ENCODE measurements at places on chromosomes 4 and X.

DNA sequence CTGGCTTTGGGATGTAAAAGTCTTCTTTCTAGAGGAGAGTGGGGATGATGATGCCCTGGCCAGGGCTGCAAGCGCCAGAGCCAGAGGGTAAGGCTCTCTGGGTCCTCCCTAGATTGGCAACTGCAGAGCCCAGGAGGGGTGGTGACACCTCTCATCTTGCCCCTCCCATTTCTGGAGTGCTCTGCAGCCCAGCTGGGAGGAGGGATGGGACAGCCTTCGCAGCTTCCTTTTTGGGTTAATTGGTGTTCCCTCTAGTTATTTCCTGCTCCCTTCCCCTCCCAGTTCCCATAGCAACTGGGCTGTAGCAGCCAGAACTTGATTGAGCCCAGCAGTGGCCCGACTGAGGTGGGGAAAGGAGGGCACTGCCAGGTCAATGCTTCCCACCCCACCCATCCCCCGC, 19.2 kb downstream of the NALF2 start:
- DNase-seq: no peak

DNA sequence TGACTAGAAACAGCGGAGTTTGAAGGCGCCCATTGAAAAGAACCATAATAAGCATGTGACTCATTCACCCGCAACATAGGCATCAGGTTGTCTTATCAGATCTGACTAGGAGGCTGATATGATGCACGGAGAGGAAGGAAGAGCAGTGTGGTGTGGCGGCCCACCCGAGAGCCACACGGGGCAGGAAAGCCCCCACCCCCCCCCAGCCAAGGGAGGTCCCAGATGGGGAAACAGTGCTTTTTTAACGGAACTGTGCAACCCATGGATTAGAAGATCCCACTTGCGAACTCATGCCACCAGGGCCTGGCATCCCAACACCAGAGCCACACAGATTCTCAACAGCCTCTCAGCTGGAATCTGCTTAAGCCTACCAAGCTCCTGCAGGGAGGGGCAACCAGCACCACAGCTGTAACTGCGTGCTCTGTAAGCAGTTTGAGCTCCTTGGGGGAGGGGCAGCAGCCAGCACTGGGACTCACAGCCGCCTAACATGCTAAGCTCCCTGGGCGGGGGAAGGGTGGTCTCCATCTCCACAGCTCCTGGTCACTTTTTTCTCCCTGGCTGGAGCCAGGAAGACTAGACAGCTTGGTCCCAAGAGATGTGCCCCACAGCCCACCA, 466.2 kb downstream of the PDGFC start:
- no peak for DNase-seq

GRCh38 chr4:188005561-188005960, 10.0 kb downstream of the ZFP42 start:
- no peak for DNase-seq

- DNase-seq: no peak
These were observed 47.2 kb downstream of the FGFBP1 start for GRCh38 chr4:15891312-15891711.

- DNase-seq: peak; percentile 44
These were observed 5.7 kb downstream of the EFNB1 start for GRCh38 chrX:68834371-68835103.

DNA sequence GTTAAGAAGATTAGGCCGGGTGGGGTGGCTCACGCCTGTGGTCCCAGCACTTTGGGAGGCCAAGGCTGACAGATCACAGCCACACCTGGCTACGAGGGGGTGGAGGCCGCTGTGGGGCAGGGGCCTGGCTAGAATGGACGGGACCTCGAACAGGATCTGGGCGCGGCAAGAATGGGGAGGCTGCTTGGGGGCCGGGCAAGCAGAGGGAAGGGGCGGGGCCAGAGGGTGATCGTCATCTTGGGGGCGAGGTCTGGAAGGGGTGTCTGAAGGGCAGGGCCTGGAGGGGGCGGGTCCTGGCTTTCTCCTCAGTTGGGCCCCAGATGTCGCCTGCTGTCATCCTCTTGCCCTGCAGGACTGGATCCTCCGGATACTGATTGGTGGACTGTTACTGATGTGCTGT, 57.3 kb upstream of the ENPEP start:
- DNase-seq: no peak

DNA sequence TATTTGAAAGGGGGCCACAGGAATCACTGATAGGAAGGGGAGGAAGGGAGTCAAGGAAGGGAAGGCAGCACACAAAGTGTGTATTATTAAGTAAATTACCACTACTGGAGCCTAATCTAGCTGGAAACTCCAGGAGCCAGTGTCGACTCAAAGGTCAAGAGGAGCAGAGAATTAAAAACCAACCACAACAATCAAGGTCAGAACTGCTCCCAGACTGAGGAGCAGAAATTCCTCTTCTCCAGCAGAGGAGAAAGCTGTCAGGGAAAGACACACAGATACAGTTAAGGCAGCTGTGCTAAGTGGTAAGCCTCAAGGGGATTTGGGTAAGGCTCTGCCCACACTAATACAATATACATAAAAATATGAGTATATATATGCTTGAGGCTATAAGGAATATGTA, 87.5 kb upstream of the PTPN13 start:
- DNase-seq: no peak

DNA sequence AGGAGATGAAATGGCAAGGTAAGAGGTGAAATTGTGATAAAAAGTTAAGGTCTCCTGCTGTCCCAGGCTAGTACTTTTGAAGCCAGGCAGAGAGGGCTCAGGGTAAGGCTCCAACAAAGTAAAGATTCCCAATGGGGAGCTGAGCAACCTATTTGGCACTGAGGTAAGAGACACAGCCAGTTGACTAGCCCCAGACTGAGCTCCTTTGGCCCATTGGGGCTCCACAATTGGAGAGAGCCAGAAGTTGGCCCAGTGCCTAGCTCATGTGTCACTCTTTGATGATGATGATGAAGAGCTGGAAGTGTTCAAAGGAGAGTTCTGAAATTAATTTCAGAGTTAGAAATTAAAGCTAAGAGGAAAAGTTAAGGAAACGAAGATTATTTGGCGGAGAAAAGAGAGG, 94.6 kb downstream of the RLIM start:
- DNase-seq: no peak

- DNase-seq: no peak
These were observed 448.9 kb downstream of the FSTL5 start for GRCh38 chr4:161714931-161715330.

DNA sequence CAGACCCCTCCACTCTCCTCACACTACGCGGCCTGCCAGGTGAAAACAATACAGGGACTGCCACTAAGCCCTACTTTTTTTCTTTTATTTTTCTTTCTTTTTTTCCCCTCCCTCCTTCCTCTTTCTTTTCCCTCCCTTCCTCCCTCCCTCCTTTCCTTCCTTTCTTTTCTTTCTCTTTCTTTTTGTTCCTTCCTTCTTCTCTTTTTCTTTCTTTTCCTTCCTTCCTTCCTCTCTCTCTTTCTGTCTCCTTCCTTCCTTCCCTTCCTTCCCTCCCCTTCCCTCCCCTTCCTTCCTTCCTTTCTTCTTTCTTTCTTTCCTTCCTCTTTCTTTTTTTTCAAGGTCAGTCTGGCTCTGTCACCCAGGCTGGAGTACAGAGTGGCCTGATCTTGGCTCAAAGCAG, 41.9 kb downstream of the RWDD4 start:
- DNase-seq: no peak

DNA sequence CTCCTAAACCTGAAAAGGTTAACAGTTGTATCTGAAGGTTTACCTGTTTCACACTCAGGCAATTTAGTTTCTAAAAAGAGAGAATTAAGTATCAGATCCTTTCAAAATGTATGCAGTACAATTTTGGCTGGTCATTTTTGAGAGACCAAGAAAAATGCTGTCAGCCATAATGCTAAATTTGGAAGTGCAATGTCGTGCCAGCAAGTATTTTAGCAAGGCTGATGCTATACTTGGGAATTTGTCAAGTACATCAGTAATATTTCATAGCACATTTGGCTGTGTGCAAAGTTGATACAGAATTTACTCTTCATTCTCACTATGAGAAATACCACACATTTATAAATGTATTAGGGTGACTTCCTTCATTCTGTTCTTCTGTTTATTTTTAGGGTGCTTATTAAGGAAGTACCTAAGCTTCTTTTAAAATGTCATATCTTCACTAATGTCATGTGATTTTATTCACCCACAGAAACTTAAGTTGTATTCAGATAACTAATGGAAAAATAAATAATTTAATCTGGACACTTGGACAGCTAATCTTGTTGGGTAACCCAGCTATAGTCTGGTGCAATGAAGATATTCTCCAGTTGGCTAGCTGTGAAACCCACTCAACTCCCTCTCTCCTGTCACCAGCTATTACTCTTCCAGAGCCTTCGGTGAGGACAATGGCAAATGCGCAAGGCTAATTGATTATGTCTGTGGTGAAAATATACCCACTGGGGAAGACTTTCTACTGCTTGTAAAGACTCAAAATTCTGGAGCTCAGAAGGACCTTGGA, 84.2 kb upstream of the TLL1 start:
- no peak for DNase-seq

GRCh38 chrX:33277046-33277445, 65.7 kb upstream of the DMD start:
- DNase-seq: no peak

DNA sequence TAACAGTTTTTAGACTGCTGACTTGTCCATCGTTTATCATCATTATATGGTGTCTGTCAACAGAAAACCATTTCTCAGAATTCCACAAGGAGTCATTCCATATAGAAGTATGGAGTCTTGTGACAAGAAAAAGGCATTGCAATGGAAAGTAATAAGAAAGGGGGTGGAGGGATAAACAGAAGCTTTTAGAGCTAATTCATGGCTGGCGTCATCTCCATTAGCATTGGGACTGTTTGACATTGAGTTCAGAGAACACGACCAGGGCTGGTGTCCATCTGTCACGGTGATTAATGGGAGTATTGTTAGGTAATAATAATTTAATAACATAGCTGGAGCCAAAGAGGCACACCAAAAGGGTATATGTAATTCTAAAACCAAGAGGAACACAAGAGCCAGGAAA, 101.9 kb upstream of the SFRP2 start:
- DNase-seq: no peak

DNA sequence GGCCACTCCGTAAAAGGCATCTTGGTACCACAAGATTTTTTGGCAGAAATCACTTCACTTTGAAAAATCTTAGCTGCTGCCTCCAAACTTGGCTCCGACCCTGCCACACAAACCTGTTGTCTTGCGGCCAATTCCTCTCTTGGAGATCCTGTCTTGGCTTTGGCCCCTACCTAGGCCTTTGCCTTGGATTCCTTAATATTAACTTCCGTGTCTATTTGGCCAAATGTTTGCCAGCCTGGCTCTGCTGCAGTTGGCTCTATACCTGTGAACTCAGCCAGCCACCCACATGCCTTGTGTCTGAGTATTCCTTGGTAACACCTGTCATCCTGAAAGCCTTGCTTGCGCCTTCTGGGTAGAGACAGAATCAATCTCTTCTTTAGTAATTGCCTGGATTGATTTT, 12.5 kb downstream of the GRXCR1 start:
- DNase-seq: no peak

- DNase-seq: peak; percentile 74
These were observed at the start of gene CTPS2 for GRCh38 chrX:16712548-16713155. Gene CTPS2 (minus strand): TSS chrX:16712669. CDS start chrX:16702902, 9,767 bp downstream.

DNA sequence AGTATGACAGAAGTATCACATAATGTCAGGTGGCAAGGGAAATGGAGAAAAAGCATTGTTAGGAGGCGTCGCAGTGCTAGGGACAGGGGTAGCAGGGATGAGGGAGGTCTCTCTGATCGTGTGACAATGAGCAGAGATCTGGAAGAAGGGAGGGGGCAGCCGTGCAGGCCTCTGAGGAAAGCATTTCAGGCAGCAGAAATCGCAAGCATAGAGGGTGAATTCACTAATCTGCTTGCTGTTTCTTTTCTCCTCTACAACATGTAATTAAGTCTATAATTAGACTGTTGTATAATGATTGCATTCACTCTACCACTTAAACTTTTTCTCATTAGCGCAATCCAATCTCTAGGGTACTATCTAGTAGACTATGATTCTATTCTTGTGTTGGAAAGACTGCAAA, 9.1 kb downstream of the CYP4V2 start:
- DNase-seq: no peak

DNA sequence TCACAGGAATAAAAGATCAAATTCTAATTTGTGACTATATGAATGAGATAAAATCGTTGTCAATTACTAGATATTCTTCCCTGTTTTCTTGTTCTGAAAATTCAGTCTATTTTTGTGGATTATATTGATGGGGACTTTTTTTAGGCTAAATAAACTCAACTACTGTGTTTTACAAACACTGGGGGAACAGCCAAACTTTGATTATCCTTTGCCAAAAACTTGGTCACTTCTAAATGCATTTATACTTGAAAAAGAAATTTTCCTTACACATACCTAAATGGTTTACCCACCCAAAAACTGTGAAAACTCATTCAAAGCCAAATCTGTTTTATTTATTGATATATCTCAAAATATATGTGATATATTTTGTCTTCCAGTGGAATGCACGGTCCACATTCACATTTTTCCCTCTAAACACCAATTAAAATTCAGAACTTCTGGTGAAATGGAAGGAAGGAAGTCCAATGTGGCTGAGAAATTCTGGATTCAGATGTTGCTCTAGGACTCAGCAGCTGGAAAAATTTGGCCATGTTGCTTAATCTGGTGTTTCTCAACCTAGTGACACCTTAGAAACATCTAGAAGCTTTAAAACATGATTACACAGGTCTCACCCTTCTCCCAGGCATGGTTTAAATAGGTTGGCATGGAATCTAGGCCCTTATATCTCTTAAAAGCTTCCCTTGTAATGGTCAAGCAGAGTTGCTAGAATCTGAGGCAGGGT, 28.6 kb upstream of the ARHGAP24 start:
- DNase-seq: no peak

GRCh38 chrX:3268829-3269228, 77.6 kb downstream of the MXRA5 start:
- DNase-seq: no peak

DNA sequence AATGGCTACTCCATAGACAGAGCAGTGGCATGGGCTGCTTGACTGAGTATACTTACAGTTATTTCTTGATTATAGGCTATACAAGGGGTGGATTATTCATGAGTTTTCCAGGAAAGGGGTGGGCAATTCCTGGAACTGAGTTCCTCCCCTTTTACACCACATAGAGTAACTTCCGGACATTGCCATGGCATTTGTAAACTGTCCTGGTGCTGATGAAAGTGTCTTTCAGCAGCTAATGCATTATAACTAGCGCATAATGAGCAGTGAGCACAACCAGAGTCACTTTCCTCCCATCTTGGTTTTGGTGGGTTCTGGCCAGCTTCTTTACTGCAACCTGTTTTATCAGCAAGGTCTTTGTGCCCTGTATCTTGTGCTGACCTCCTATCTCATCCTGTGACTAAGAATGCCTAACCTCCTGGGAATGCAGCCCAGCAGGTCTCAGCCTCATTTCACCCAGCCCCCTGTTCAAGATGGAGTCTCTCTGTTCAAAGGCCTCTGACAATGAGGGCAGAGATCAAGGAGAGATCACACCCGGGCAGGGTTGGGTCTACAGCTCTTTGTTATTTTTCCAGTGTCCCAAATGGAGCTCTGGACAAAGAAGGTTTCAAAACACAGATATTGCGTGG, 468.4 kb upstream of the PRKX start:
- DNase-seq: no peak

DNA sequence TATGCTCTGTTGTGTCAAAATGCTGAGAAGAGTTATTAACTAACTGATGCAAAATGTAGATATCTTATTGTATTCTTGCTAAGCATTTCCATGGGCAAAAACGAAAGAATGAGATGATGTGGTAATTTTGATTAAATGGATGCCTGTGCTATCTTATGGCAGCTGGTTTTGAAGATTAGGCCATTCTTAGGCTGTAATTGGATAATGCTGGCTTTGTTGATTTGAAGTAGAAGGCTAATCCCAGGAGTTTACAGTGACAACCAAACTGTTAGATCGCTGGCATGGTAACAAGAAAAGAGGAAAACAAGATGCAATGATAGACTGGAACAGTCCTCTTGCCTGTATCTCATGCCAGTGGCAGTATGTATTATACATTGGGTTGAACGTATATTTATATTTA, 74.1 kb upstream of the WDR44 start:
- no peak for DNase-seq

All from left lobe of liver (tissue), 2 donors.